AG04449 (cell line): ENCODE measurements at places on chromosomes 1 and 21.
A peak's percentile ranks its signal among the peaks of the same experiment; 100 is the strongest.

DNA sequence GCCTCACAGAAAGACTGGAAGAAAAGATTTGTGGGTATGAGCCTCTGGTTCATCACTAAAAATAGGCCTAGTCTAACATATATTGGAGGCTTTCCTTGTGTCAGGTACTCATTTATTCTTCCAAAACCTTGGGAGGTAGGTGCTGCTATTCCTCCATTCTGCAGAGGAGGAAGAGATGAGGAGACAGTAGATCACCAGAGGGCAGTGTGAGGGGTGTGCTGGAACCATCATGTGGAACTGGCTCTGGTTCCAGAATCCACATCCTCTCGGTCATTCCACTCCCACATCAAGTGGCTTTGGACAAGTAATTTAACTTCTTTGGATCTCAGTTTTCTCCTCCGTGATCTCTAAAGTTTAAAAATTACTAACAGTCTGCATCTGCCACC lies 7.4 kb upstream of the INKA2 start:
- DNase-seq = no peak

- no peak for DNase-seq
Measured at GRCh38 chr1:244204004-244204403, 152.9 kb downstream of the ZBTB18 start.

DNA sequence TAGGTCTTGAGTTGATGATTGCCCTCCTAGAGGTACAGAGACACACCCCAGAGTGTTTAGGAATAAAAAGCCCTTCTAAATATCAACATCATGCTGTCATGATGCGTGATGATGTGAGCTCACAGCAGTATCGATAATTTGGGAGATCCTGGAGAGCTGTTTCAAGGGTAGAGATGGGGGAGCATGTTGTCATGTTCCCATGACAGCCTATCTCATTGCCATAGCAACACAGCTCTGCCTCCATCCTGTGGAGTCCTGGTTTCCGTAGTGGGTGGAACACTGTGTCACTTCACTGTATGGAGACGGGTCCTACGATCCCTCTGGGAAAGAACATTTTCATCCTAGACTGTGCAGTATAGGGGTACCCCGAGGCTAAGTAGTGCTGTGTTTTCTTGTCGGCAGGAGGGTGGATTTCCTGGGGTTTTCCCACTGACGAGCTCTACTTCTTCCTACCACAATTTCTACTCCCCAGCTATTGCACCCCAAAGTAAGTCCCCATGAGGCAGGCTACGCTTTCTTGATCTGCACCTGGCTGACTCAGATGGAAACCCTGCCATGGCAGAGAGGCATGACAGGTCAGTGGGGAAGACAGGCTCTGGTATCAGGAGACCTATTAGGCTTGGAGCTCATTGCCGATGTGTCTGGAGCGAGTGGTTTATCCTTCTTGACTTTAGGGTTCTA lies 7.2 kb downstream of the KISS1 start:
- DNase-seq = no peak

GRCh38 chr1:39992234-39992633 lies 37.3 kb downstream of the MFSD2A start:
- no peak for DNase-seq

DNA sequence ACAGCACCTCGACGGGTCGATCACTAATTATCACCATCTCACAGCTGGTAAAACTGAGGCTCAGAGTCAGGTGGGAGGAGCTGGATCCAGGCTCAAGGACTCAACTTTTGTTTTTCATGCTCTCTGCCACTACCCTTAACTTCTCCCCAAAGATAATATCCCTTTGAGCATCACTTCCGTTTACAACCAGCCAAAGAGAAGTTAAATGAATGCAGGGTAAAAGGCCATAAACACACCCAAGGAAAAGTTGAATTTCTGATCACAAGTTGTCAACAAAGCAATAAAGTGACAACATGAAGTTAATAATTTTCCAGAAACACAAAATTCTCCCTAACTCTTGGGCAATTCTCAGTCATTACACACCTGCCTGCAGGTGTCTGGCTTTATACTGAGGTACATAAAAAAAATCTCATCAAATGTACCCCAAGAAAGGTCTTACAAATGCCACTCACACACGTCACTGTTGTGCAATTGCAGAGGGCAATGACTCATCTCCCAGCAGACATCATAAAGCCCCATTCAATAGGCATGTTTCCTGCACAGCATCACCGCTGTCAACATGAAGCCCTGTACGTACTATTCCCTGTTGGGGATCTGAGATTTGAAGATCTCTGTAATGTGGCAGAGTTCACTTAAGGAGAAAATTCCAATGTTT lies 3.4 kb downstream of the OR2T11 start:
- DNase-seq = no peak

DNA sequence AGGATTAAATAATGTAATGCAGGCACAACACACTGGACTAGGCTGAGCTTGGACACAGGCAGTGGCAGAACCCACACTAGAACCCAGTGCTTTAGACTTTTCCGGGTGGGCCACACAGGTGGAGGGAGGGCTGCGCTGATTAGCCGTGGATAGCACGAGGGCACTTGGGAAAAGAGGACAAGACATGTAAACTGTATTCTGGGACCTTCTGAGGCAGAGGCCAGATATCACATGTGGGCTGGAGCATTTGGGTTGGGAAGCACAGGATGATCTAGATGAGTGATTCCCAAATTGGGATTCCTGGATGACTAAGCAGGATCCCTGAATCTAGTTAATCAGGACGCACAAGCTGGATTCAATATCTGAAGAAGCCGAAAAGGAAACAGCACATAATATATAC lies 20.3 kb upstream of the A3GALT2 start:
- DNase-seq = no peak

DNA sequence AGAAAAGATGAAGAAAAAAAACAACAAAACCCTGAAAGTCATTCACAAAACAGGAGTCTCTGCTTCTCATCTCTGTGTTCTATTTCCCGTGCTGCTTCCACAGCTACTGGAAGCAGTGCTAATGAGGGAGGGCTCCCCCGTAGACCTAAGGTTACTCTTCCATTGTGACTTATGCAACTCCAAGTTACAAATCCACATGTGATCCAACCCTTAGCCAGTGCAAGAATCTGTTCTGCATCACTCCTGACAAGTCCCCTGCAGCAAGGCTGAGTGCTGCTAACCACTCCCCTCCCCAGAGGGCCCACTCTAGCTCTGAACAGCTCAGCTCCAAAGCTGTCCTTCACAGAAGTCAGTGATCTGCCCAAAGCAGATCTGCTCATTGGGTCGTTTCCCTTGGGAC lies 10.3 kb downstream of the DNALI1 start:
- DNase-seq = no peak

DNA sequence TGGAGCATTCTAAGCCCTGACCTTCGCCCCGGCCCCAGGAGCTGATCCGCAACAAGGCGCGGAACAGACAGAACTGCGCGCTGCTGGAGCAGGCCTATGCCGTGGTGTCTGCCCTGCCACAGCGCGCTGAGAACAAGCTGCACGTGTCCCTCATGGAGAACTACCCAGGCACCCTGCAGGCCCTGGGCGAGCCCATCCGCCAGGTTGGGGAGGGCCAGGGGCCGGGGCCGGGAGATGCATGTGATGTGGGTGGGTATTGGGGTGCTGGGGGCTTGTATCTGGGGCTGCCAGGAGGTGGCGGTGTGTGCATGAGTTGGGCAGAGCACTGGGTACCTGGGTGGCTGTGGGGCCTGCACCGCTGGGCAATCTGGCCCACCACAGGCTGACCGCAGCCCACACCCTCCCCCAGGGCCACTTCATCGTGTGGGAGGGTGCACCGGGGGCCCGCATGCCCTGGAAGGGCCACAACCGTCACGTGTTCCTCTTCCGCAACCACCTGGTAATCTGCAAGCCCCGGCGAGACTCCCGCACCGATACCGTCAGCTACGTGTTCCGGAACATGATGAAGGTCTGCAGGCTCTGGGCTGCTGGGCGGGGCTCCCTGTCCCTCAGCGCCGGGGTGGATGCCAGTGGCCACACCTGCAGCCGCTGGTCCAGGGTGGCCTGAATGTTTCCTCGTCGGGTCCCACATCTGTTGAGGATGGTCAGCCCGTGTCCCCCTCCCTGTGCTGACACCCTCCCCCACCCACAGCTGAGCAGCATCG lies 65.8 kb downstream of the TRIM11 start:
- DNase-seq = no peak

- no peak for DNase-seq
Measured at GRCh38 chr1:203548892-203549291, 54.9 kb downstream of the OPTC start.

DNA sequence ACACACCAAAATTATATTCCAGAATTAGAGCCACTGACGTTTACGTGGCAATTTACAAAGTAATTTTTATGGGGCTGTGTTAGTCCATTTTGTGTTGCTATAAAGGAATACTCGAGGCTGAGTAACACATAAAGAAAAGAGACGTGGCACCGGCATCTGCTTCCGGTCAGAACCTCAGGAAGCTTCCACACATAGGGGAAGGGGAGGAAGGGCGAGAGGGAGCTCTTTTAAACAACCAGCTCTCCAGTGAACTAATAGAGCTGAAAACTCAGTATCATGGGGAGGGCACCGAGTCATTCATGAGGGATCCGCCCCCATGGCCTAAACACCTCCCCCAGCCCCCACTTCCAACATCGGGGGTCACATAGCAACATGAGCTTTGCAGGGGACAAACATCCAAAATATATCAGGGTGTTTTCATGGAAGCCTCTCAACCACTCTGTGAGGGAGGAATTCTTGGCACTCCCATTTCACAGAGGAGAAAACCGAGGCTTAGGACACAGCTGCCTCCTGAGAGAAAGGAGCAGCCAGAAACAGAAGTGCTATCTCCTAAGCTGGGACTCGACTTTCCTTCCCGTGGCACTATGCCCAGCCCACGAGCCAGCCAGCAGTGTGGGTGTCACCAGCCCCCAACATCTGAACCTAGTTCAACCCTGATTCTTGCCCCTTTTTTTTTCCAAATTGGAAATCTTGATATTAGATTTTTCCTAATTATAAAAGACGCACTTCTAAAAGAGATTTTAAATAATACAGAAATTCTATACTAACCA lies 29.2 kb downstream of the MIS18A start:
- no peak for DNase-seq

DNA sequence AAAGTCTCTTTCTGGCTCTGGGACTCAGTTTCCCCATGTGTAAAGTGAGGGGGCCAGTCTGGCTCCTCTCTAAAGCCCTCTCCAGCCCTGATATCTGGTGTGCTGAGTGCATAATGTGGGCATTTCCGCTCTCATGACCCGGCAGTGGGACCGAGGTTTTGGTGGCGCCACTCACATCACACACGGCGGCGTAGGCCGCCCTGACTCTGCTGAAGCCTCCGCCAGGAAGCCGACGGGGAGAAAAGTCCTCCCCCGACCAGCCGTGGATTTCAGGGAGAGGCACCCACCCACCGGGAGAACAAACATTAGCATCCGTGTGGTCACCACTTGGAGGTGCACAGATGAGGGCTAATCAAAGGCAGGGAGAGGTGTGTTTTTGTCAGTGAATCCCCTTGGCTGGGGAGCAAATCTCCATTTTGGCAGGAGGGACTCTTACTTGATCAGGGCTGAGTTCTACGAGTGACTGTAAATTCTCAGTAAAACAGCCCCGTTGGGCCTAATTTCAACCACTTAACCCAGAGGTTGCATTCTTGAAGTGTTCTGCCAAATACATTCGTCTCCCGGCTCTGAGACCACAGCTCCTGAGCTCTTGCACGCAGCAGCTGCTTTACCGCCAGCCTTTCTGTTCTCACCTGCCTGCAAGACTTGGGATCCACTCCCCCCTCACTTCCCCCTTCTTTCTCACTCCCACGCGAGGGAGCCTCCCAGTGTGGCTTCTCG lies 118.2 kb downstream of the FOXD2 start:
- DNase-seq = no peak

GRCh38 chr1:69551476-69552324 lies 16.0 kb upstream of the LRRC7 start:
- no peak for DNase-seq

DNA sequence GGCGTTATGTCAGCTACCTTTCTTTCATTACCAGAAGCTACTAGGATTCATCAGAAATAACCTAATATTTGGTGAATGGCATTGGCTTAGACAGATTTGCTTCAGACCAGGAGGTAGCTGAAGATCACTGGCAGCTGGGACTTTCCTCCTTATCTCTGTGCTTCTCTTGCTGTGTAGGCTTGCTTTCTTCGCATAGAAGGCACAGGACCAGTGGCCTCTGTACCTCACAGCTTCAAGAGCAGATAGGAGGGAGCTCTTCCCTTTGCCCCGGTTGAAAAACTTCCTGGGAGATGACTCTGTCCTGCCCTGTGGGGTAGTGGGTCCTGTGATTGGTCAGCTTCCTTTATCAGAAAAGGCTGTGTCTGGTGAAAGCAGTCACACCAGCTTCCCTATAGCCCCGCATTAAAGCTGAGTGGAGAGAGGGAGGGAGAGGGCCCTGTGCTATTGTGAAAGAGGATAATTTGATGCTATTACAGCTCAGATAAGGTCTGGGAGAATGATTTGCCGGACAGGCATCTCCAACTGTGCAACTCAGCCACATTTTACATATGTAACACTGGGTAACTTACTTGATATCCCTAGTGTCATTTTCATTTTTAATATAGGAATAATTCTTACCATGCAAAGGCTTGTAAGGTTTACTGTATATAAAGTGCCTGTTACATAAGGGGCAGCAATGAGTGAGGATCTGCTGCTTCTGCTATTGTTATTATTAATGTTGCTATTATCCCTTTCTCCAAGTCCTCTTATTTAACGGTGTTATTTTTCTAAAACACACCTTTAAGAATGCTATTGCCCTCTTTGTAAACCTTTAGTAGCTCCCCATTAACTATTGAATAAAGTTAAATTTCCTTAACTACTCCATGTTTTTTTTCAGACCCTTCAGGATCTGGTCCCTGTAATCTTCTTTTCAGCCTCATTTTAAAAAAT lies 31.6 kb downstream of the OSBPL9 start:
- peak; percentile 71 for DNase-seq

DNA sequence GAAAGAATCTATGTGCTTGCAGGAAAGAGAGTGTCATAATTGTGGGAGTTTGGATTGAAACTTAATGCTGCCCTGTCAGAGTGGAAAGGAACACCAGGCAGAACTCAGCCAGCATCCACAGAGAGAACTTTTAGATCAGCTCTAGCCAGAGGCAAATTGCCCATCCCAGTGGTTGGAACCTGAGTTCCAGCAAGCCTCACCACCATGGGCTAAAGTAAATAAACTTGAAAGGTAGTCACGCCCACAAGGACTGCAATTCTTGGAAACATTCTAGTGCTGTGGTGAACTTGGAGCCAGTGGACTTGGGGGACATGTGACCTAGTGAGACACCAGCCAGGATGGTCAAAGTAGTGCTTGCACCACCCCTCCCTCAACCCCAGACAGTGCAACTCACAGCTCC lies 571.6 kb downstream of the LRRIQ3 start:
- DNase-seq = no peak
